ENCODE measurements at places on chromosomes 16 and 17. TPM values are rescaled to one million over a fixed set of nuclear protein-coding genes. Genes with fewer than 3 reads are reported as not detected.

- H3K4me1 ChIP-seq = no peaks in the 10 kb centered on the region
- no peak overlapping the region for H3K27ac ChIP-seq
- H3K27me3 ChIP-seq = peaks cover 2% of the 10 kb centered on the region
- no peak overlapping the region for H3K4me3 ChIP-seq
- no peak for DNase-seq
Observed at GRCh38 chr17:36697903-36698530, 96.6 kb downstream of the MRM1 start.

GRCh38 chr16:83992624-83993023, 24.6 kb downstream of the NECAB2 start:
- peaks cover 2% of the 10 kb centered on the region for H3K27me3 ChIP-seq
- H3K27ac ChIP-seq = no peak overlapping the region
- no peak overlapping the region for H3K4me3 ChIP-seq
- no peak for DNase-seq
- no peaks in the 10 kb centered on the region for H3K36me3 ChIP-seq
- H3K4me1 ChIP-seq = no peaks in the 10 kb centered on the region

The BRIP1 gene
- total RNA-seq = 9.4 TPM

GRCh38 chr16:83862661-83863060, 36.3 kb upstream of the MLYCD start:
- H3K4me3 ChIP-seq = no peak overlapping the region
- H3K27ac ChIP-seq = no peak overlapping the region
- no peaks in the 10 kb centered on the region for H3K27me3 ChIP-seq
- no peaks in the 10 kb centered on the region for H3K4me1 ChIP-seq
- no peaks in the 10 kb centered on the region for H3K36me3 ChIP-seq

GRCh38 chr17:71444078-71444477, 676.7 kb upstream of the SOX9 start:
- no peaks in the 10 kb centered on the region for H3K36me3 ChIP-seq
- H3K27ac ChIP-seq = no peak overlapping the region
- no peaks in the 10 kb centered on the region for H3K27me3 ChIP-seq
- no peak overlapping the region for H3K4me3 ChIP-seq
- DNase-seq = no peak
- no peaks in the 10 kb centered on the region for H3K4me1 ChIP-seq

GRCh38 chr17:40373324-40373723, 8.8 kb upstream of the GJD3 start:
- no peak overlapping the region for H3K4me3 ChIP-seq
- no peak for DNase-seq
- no peaks in the 10 kb centered on the region for H3K4me1 ChIP-seq
- H3K36me3 ChIP-seq = no peaks in the 10 kb centered on the region
- no peak overlapping the region for H3K27ac ChIP-seq
- no peaks in the 10 kb centered on the region for H3K27me3 ChIP-seq

GRCh38 chr17:7513850-7514419, 29.8 kb downstream of the POLR2A start:
- H3K27ac ChIP-seq = no peak overlapping the region
- H3K4me3 ChIP-seq = no peak overlapping the region
- H3K4me1 ChIP-seq = no peaks in the 10 kb centered on the region

DNA sequence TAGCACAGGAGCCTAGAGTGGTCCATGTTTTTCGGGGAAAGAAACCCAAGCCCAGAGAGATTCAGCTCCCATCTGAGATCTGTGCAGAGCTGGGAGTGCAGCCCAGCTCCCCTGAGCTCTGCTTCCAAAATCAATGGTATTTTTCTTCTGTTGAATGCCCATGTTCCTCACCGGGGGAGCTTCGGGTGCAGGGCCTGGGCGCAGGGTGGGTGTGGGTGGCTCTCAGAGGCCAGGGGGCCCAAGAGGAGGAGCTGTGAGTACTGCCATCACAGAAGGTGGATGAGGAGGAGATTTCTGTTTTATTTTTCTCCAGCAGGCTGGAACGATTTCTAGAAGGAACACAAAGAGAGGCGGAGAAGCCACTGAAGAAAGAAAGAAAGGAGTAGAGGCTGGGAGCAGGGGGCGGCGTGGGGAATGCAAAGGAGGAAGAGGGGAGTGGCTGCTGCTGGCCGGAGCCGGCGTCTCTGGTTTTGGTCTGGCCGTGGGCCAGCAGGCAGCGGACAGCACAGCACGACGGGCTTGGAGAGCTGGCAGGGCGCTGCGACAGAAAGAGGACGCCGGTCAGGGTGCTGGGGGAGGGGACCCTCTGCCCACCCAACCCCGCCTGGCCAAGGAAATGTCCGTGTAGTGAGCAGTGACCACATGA, 76.2 kb upstream of the KSR1 start:
- peak overlapping the region; percentile 45 for H3K4me3 ChIP-seq
- DNase-seq = no peak
- H3K27ac ChIP-seq = peak overlapping the region; percentile 31
- peaks cover 24% of the 10 kb centered on the region for H3K4me1 ChIP-seq

The GGA3 gene
- total RNA-seq = 61.6 TPM

The GDPD3 gene
- total RNA-seq = 2.5 TPM

GRCh38 chr17:64225410-64225809, 37.6 kb downstream of the TEX2 start:
- no peaks in the 10 kb centered on the region for H3K36me3 ChIP-seq
- no peak for DNase-seq
- H3K4me3 ChIP-seq = no peak overlapping the region
- no peaks in the 10 kb centered on the region for H3K4me1 ChIP-seq
- H3K27me3 ChIP-seq = no peaks in the 10 kb centered on the region
- H3K27ac ChIP-seq = no peak overlapping the region

The TAT gene
- 0.49 TPM for total RNA-seq

The TEKT1 gene
- total RNA-seq = not detected

DNA sequence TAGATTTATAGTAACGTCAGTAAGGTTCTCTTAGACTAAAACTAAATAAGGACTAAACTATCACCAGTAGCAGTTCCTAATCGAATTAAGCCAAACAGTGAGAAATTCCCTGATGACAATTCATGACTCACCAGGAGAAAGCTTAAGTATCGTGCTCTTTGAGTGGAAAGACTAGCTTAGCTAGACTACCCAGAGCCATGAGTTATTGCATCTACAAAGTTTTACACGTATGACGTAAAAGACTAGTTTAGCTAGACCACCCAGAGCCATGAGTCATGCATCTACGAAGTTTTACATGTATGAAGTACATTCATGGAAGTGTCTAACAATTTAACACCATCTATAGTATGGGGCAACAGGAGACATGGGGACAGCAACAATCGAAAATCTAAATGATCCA, 36.6 kb downstream of the UBE2G1 start:
- H3K27me3 ChIP-seq = no peaks in the 10 kb centered on the region
- H3K4me3 ChIP-seq = no peak overlapping the region
- peak overlapping the region; percentile 57 for H3K27ac ChIP-seq
- peak; percentile 69 for DNase-seq
- no peaks in the 10 kb centered on the region for H3K36me3 ChIP-seq

DNA sequence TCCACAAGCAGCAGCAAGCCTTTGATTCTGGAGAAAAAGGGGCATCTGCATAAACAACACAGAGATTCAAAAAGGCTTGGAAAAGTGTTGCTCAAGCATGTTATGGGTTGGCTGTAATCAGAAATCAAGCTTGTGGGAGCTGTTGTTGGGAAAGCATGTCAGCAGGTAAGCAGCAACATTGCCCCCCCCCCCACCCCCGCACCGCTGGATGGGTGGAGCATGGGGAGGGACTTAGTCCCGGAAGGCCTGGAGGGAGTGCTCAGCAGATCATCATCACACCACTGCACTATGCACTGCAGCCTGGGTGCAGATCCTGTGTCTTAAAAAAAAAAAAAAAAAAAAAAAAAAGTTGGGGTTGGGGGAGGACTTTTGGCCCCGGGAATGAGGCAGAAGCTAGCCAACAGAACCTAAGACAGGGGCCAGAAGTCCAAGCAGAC, 16.8 kb upstream of the AKAP1 start:
- no peaks in the 10 kb centered on the region for H3K36me3 ChIP-seq
- no peak overlapping the region for H3K4me3 ChIP-seq
- no peaks in the 10 kb centered on the region for H3K4me1 ChIP-seq

DNA sequence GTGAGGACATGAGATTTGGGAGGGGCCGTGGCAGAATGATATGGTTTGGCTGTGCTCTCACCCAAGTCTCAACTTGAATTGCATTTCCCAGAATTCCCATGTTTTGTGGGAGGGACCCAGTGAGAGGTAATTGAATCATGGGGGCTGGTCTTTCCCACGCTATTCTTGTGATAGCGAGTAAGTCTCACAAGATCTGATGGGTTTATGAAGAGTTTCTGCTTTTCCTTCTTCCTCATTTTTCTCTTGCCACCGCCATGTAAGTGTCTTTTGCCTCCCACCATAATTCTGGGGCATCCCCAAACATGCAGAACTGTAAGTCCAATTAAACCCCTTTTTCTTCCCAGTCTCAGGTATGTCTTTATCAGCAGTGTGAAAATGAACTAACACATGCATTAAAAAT, 40.6 kb downstream of the CCT6B start:
- no peak overlapping the region for H3K4me3 ChIP-seq
- H3K27me3 ChIP-seq = no peaks in the 10 kb centered on the region
- DNase-seq = no peak
- no peaks in the 10 kb centered on the region for H3K36me3 ChIP-seq

- H3K27ac ChIP-seq = no peak overlapping the region
- DNase-seq = no peak
- H3K4me3 ChIP-seq = no peak overlapping the region
Observed at GRCh38 chr17:15290605-15291004, 25.5 kb upstream of the PMP22 start.

- no peak for DNase-seq
- H3K27ac ChIP-seq = no peak overlapping the region
- no peaks in the 10 kb centered on the region for H3K4me1 ChIP-seq
Observed at GRCh38 chr16:86286991-86287663, 223.2 kb upstream of the FOXF1 start.

The SLC16A6 gene
- total RNA-seq = 0.26 TPM

GRCh38 chr16:68793401-68793857, 49.9 kb upstream of the TANGO6 start:
- peaks cover 8% of the 10 kb centered on the region for H3K4me1 ChIP-seq
- no peak overlapping the region for H3K27ac ChIP-seq
- H3K27me3 ChIP-seq = no peaks in the 10 kb centered on the region

GRCh38 chr17:67270416-67270815, 25.4 kb upstream of the HELZ start:
- H3K4me1 ChIP-seq = no peaks in the 10 kb centered on the region
- H3K4me3 ChIP-seq = no peak overlapping the region
- H3K27me3 ChIP-seq = no peaks in the 10 kb centered on the region
- H3K36me3 ChIP-seq = no peaks in the 10 kb centered on the region

DNA sequence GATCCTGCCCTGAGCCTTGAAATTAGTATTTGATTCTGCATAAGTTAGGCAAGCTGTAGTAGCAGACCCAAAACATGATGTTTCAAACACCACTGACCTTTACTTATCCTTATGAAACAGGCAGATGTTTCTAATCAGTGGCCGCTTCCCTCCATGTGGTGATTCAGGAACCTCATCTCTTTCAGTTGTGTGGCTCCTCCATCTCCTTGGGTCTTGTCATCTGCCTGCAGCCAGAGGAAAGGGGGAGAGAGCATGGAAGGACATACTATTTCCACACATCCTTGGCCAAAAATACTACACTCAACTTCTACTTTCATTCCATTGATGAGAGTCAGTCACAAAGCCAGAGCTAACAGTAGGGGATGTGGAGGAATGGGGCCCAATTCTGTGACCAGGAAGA, 41.6 kb upstream of the IRX6 start:
- H3K27me3 ChIP-seq = no peaks in the 10 kb centered on the region
- DNase-seq = no peak
- H3K4me1 ChIP-seq = no peaks in the 10 kb centered on the region

GRCh38 chr17:72494566-72494965, 373.7 kb downstream of the SOX9 start:
- H3K4me1 ChIP-seq = peaks cover 70% of the 10 kb centered on the region
- H3K27me3 ChIP-seq = no peaks in the 10 kb centered on the region
- H3K27ac ChIP-seq = peak overlapping the region; percentile 68
- DNase-seq = no peak

- H3K4me1 ChIP-seq = peaks cover 33% of the 10 kb centered on the region
- H3K4me3 ChIP-seq = peak overlapping the region; percentile 72
- H3K36me3 ChIP-seq = peaks cover 25% of the 10 kb centered on the region
- peak; percentile 22 for DNase-seq
- no peaks in the 10 kb centered on the region for H3K27me3 ChIP-seq
Observed at GRCh38 chr17:50865060-50865867, 890 bp downstream of the TOB1 start.

The LDHD gene
- 3.1 TPM for total RNA-seq

GRCh38 chr16:86762095-86762494, 183.7 kb downstream of the FOXL1 start:
- H3K4me3 ChIP-seq = no peak overlapping the region
- H3K27me3 ChIP-seq = no peaks in the 10 kb centered on the region
- no peak overlapping the region for H3K27ac ChIP-seq
- H3K4me1 ChIP-seq = no peaks in the 10 kb centered on the region
- DNase-seq = no peak

The CACNG1 gene
- 0.13 TPM for total RNA-seq

The CCL7 gene
- total RNA-seq = 0.31 TPM

DNA sequence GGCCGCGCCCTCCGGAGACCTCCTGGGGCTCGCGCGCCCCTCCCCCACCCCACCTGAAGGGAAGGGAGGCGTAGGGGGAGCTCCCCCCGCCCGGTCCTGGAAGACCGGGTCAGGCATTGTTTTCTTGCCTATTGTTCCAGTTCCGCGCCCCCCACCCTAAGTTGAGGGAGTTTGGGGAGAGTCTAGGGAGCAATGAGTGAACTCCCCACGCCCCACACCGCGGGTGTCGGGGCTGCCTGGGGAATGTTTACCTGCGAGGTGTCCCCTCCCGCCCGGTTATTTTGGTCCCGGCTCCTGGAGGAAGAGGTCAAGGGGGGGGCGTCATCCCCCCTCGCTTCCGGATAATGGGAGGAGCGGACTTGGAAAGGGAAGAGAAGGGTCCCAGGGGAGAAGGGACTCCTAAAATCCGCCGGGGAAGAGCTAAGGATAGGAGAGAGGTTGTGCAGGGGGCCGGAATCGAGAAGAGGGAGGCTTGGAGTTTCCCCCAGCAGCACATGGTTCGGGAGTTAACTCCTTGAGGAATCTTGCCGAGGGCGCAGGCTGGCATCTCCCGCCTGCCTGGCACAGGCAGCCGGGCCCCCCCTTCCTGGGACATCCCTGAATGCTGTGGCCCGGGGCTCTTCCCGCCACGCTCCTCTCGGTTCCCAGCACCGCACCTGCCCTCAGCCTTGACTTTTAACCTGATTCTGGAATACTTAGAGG, 881 bp downstream of the MLLT6 start:
- no peaks in the 10 kb centered on the region for H3K36me3 ChIP-seq
- H3K4me1 ChIP-seq = peaks cover 8% of the 10 kb centered on the region
- peak overlapping the region; percentile 79 for H3K4me3 ChIP-seq
- no peaks in the 10 kb centered on the region for H3K27me3 ChIP-seq

GRCh38 chr16:89093602-89094251, at the start of gene ACSF3:
Gene ACSF3 (plus strand): TSS chr16:89093852. CDS start chr16:89100682, 6,830 bp downstream.
- no peak for DNase-seq
- peaks cover 5% of the 10 kb centered on the region for H3K36me3 ChIP-seq
- no peaks in the 10 kb centered on the region for H3K27me3 ChIP-seq

The SARM1 gene
- 17.4 TPM for total RNA-seq
